ENCODE measurements at places on chromosomes 12 and 14. TPM values are rescaled to one million over a fixed set of nuclear protein-coding genes. Genes with fewer than 3 reads are reported as not detected.

DNA sequence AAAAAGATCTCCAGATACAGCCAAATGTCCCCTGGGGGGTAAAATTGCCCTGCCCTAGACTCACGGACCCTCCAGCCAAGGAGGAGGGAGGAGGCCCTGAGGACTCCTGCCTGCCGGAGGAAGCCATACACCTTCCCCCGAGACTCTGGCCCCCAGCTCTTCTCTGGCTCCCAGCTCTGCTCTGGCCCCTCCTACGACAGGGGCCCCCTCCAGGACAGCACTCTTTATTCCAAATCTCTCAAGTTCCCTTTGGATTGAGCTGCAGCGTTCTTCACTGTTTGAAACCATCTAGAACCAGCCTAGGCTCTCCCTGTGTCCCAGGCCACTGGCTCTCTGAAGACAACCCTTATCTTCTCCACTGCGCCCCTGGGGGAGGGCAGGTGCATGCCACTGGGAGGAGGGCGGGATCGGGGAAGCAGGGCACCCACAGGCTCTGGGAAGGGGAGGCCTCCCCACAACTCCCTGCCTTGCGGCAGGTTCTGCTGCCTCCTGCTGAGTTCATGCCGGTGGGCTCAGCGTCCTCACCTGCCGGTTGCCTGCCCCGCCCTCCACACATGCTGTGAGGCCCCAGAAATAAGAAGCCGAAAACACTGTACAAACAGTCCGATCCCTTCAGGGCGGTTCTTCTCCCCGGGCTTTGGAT, 112.7 kb downstream of the DICER1 start:
- DNase-seq: peak; percentile 27

DNA sequence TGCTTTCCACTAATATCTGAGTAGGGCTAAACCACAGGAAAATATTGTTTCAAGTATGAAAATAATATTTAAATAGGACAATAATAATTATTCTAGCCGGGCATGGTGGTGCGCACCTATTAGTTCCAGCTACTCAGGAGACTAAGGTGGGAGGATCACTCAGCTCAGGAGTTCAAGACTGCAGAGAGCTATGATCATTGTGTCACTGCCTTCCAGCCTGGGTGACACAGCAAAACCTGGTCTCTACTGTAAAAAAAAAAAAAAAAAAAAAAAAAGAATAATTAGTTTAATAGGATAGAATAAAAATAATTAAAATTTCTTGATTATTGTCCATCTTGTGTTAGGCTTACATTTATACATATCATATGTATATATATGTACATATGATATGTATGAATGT, 38.5 kb upstream of the BAZ1A start:
- DNase-seq: no peak

GRCh38 chr12:110373025-110373424, 30.5 kb downstream of the ANAPC7 start:
- DNase-seq: no peak

- no peak for DNase-seq
Measured at GRCh38 chr12:19891936-19892591, 452.8 kb downstream of the AEBP2 start.

- no peak for DNase-seq
Measured at GRCh38 chr12:116317986-116318575, 40.6 kb upstream of the MED13L start.

DNA sequence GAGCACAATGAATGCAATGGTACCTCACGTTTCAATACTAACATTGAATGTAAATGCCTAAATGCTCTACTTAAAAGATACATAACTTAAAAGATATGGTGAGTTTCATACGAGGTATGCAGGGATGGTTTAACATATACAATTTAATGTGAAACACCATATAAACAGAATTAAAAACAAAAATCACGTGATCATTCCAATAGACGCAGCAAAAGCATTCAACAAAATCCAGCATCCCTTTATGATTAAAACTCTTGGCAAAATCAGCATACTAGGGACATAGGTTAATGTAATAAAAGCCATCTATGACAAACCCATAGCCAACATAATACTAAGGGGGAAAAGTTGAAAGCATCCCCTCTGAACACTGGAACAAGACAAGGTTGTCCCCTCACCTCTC, 845.7 kb downstream of the SLC16A7 start:
- no peak for DNase-seq

DNA sequence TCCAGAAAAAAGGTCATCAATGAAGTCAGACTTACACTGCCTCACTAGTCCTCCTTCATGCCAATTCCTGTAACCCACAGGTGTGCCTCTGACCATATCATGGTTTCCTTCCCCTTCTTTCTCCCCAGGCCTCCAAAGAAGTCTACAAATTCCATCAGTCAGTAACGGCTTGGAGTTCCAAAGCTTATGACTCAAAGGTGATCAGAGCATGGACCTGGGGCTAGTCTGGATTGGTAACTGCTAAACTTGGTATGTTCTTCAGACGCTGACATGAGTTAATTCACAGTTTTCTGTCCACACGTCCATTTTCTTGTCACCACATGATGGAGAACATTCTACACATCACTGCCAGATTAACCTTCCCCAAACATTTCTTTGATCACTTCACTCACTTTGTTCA, 560.4 kb downstream of the ETNK1 start:
- no peak for DNase-seq

DNA sequence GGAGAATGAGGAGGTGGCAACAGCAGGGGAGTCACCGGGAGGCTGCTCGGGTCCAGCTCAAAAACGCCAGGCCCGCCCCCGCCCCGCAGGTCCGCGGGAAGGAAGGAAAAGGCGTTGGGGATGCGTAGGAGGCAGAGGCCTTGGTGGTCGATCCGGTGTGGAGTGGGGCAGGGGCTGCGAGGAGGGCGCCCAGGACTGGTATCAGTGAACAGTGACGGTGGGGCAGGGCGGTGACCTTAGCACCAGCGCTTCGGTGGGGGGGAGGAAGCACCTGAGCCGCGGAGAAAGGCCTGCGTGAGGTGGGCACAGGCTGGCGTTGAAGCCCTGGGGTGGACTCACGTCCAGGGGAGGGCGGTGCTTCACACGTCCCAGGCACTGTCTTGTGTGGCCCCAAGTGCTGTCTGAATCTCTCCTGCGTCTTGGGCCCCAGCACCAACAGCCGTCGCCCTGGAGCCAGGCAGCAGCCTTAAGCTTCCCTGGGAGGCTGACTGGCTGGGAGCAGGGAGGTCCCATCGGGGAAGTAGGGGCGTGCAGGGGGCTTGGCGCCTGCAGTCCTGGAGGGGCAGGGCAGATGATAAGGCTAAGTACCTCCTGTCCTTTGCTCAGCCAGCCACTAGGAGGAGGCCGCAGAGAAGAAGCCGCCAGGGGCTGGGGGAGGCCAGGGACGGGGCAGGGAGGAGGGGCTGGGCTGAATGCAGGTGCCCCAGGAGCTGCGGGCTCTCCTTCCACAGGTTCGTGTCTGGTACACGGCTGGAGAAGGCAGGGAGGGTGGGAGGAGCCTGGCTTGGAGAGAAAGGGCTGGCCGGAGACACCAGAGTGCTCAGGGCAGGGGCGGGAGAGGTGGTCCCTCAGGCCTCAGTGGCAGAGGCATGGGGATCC, 26.5 kb downstream of the ZBTB42 start:
- DNase-seq: peak; percentile 95

DNA sequence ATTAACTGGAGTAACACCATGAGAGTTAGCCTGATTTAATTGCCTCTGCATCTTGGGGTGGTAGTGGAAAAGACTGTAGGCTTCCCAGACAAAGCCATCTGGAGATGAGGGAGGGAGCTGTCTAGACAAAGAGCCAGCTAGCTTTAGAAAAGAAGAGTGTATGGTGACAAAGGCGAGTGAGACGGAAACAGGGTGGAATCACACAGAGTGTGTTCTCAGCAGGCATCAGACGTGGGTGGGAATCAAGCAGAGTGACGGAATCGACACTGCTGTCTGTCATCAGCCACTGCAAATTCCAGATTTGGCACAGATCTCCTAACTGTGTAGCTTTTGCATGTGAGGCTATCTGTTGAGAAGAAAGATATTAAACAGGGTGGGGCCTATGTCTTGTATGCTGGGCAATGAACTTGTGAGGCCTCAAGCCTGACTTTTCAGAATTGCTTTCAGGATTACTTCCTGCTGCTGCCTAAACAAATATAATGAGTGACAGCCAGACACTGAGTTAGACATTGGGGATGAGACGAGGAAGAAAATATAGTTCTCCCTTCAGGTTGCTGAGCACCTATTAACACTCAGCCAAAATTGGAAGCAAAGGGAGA, 236.5 kb upstream of the GRIP1 start:
- DNase-seq: no peak

DNA sequence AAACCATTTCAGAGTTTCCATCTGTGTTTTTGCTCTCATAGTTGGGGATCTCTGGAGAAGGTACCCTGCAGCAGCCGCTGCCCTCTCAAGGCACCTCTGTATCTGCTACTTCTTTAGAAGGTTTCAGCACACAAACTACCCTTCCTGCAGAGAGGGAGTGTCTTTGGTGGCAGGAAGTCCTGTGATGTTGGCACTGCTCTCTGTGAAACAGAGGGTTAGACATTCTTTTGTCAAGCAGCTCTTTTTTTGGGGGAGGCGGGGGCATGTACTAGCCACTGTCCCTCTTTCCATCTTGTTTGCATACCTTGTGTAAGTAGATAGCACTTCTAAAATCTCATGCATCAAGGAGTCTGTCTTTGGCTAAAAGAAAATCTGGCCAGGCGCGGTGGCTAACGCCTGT, 352.6 kb downstream of the BMP4 start:
- DNase-seq: no peak

DNA sequence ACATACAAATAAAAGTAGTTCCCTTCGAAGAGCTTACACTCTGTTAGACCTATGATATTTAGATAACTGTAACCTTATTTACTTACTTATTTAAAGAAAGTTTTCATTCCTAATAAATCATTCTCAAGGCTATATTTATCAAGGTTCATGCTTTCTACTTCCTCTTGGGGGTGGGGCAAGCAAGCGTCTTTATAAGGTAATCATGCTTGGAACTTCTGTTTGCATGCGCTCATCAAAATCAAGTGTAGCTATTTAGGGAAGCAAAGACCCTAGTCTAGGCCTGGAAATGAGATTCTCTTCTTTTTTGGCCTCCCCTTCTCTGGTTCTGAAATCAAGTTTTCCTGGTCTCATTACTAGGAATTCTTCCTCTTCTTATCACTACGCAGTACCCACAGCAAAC, 766 bp downstream of the RERG start:
- no peak for DNase-seq

NGB gene
- total RNA-seq: 1.0 TPM

LRP10 gene
- total RNA-seq: 18.1 TPM

TAS2R42 gene
- total RNA-seq: not detected

HSPB8 gene
- total RNA-seq: 4.7 TPM

RAD9B gene
- not detected for total RNA-seq

MAP1LC3B2 gene
- total RNA-seq: 0.54 TPM

TAS2R9 gene
- not detected for total RNA-seq

FAM186B gene
- 0.38 TPM for total RNA-seq

ANKRD33 gene
- 1.7 TPM for total RNA-seq

FOXN4 gene
- 0.35 TPM for total RNA-seq

DHH gene
- total RNA-seq: not detected
